ENCODE measurements at places on chromosomes 16 and 17.

DNA sequence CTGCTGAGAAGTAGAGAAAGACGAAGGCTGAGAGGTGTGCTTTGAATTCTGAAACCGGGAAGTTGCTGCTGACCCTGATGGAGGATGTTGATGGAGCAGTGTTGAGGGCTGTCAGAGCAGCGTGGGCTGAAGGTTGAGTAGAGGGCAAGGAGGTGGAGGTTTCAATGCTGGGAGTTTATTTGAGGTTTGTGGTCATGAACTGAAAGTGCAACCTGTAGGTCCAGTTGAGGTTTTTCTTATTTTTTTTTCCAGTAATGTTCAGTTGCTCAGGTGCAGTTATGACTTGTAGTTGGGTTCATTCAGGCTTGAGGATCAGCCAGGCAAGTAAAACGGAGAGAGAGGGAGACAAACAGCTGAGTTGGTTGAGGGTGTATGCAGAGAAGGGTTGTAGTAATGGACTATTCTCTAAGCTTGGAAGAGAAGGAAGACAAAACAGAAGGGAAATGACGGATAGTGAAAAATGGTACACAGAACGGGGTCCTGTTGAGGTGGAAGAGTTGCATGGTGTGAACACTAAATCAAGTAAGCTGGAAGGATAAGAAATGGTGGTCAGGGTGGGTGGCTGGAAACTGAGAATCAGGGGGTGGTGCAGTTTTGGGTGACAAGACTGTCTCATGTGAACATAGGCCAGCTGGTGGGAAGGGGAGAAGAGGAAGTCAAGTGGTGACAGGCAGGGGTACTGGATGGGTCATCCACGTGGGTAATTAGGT lies 8.7 kb upstream of the UBE2G1 start:
- DNase-seq, result no peak

DNA sequence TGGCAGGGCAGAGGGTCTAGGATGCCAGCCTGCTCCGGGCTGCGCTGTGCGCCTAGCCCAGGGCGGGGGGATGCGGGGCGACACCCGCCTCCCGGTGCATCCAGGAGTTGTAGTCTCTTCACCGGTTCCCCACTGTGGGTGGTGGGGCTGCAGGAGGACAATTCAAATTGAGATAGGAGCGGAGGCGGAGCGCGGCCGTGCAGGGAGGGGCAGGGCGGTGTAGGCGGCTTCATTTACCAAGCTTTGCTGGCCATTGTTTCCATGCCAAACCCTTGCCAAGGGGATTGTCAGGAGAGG lies 2047.4 kb downstream of the TP53TG3F start:
- DNase-seq, result no peak

- no peak for DNase-seq
Observed at GRCh38 chr17:7237266-7237760, 1.9 kb downstream of the PHF23 start.

DNA sequence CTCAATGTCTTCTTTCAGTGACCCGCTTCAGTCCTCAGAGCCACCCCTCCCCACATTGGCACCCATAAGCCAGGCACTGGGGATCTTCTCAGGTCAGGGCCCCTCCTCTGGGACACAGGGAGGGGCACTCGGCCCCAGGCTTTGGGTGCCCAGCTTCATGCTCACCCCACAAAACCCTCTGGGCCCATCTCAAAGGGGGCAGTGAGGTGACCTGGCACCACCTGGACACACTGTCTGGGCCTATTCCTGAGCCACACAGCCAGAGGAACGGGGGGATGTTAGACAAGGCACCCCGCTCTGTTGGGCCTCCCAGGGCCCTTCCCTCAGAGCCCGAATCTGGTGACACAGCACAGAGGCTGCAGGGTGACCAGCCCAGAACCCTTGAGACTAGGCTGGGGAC lies 36.1 kb downstream of the TNFRSF13B start:
- no peak for DNase-seq

- DNase-seq, result no peak
Observed at GRCh38 chr17:78378225-78379130, at the start of gene PGS1. PGS1 (plus strand) TSS chr17:78378649; CDS start chr17:78378666, 17 bp downstream.

DNA sequence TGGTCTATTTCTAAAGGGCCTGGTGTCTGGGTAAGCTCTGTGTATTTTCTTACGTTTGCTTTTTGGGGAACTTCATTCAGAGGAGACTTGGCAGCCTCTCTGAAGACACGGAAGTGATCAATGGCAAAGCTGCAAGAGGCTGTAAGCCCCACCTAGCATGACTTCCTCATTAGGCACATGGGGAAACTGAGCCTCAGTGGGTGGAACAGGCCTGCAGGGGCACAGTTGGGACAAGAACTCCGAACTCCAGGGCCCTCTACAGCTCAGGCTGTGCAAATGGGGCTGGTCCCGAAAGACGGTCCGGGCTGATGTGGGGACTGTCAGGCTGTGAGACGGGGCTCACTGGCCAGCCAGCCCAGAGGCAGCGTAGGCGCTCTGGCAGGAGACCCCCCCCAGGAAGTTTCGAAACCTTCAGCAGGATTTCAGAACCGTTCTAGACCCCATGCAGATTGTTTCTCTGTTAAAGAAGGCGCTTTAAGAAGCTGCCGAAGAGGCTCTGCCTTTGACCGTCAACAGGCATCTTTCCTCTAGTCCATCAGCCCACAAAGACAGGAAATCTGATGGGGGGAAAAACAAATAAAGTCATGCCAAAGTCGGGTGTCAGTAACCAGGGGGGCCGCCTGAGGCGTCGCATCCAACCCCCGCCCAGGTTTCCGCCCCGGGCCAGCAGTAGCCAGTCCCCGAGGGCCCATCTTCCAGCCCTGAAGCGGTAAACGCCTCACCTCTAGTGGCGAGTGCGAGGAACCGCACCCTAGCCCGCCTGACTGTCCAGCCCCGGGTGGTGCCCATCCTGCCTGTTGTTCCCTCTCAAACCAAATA lies 79.8 kb upstream of the TBC1D3K start:
- DNase-seq, result no peak

GRCh38 chr17:75875940-75876189 lies 2.5 kb downstream of the TRIM47 start:
- no peak for DNase-seq

DNA sequence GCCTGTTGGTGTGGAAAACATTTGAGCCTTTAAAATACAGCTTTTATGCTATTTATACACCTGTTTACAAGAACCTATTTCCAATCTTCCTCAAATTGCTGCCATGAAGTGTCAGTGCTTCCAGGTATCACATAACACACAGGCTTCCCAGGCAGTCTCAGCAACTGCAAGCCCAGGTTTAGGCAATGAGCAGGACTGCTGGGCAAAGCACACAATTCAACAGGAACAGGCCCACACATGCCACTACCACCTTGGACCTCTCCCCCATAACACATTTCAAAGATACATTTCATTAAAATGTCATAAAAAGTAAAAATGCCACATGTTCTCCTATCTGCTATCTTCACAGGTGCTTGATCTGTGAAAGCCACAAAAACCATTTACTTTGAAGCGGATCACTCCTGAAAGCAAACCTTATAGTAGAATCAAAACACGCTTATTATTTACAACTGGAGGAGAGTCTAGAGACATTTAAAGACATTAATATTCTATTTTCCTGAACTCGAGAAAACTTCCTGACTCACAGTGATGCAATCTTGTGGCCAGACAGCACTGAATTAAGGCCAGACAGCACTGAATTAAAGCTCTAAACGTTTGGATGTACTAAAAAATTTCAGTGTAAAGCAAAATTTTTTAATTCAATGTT lies 31.5 kb downstream of the ANKFY1 start:
- no peak for DNase-seq

DNA sequence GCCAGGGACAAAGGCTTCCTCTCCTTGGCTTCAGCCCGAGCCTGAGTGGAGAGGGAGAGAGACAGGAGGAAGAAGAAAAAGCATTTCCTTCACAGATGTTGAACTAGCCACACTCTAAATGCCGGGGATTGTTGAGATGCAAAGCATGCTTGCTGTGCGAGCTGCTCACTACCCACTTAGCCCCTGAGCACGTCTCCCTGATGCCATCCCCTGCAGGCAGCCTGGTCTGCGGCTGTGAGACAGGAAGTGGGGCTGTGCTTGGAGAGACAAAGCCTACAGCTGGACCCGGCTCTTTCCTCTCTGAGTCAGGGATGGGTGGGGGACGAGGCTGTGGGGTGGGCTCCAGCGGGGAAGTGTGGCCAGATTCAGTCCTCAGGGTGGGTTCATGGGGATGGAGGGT lies 13.7 kb downstream of the WNT9B start:
- no peak for DNase-seq

DNA sequence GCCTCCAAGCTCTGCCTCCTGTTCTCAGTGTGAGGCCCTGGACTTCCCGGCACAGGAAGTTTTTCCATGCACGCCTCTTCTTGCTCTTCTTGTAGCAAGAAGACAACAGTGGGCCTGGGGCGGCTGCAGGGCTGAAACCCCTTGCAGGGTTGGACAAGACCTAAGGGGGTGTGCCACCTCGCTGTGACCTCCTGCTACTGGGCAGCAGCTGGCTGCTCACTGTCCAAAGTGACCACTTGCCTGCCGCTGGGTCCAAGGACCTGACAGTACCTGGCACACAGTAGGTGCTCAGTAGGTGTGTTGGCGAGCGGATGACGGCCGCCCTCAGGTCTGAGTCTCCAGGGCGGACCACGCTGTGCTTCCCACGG lies 331.6 kb downstream of the C16orf95 start:
- no peak for DNase-seq

DNA sequence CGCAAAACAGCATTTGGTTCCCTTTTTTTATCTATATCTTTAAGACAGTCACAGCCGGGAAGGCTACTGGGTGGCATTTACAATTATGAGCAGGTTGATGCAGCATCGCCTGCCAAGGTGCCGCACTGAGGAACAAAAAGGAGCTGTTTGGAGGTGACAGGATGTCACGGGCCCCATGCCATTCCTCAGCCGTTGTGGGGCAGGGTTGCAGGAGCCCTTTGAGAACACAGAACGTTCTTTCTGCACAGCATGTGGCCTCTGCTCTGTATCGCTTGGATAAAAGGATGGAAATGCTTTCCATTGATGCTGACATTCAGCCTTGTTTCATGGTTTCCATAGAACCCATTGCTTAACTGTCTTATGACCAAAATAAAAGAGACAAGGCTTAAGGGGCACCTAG lies 141.9 kb upstream of the CDH5 start:
- DNase-seq, result no peak

GRCh38 chr16:14028202-14028601 lies 42.9 kb upstream of the MRTFB start:
- DNase-seq, result no peak

GRCh38 chr16:68732741-68733399 lies 4.2 kb upstream of the CDH1 start:
- DNase-seq, result no peak

GRCh38 chr16:11118479-11118878 lies 137.5 kb downstream of the SOCS1 start:
- no peak for DNase-seq

GRCh38 chr17:78435330-78436005 lies 57.0 kb downstream of the PGS1 start:
- DNase-seq, result no peak

DNA sequence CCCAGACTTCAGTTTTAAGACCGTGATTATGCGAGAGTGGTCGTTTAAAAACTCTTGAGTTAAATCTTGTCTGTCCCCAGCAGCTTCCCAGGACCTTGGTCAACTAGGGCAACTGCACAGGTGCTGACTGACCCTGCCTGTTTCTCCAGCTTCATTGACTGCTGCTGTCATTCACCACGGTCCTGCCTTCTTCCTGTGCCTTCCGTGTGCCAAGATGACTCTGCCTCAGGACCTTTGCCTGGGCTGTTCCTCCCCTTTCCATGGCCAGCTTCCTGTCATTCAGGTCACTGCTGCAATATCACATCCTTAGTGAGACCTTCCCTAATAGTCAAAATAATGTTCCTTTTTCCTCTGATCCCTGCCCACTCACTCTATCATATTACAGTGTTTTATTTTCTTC lies 3.9 kb downstream of the KIAA0513 start:
- DNase-seq, result no peak

- DNase-seq, result no peak
Observed at GRCh38 chr16:23557779-23558702, 514 bp downstream of the UBFD1 start.

- DNase-seq, result no peak
Observed at GRCh38 chr17:48595278-48595999, 1.9 kb upstream of the HOXB5 start.

- DNase-seq, result no peak
Observed at GRCh38 chr16:78821335-78821734, 721.9 kb downstream of the WWOX start.

DNA sequence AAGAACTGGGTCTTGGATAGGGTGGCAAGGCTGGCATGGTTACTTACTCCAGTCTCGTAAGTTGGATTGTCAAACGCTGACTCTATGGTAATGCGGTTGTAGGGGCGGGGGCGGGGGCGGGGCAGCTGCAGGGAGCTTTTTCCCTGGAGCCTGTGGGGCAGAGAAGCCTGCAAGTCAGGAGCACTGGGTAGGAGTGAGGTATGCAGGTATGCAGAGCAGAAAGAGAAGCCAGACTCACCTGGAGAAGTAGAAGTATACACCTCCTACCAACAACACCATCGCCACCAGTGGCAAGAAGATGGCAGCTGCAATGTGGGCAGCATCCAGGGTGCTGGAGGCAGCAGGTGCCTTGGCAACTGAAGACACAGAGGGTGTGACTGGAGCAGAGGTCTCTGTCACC lies 4.8 kb upstream of the PHF12 start:
- no peak for DNase-seq

- DNase-seq, result no peak
Observed at GRCh38 chr16:88064889-88065746, 113.9 kb downstream of the BANP start.

GRCh38 chr16:64773638-64774037 lies 348.2 kb downstream of the CDH11 start:
- DNase-seq, result no peak

- DNase-seq, result no peak
Observed at GRCh38 chr16:1080801-1081733, 8.5 kb downstream of the SSTR5 start.

- DNase-seq, result no peak
Observed at GRCh38 chr17:2595716-2596115, 2.3 kb downstream of the PAFAH1B1 start.

- DNase-seq, result peak; percentile 74
Observed at GRCh38 chr16:89505204-89506112, 2.7 kb upstream of the SPG7 start.

- DNase-seq, result no peak
Observed at GRCh38 chr17:57723427-57724025, 21.6 kb downstream of the CCDC182 start.

- no peak for DNase-seq
Observed at GRCh38 chr16:3214904-3215600, 19.9 kb downstream of the ZNF200 start.

GRCh38 chr16:77677129-77677528 lies 45.2 kb upstream of the NUDT7 start:
- DNase-seq, result no peak

GRCh38 chr17:71392715-71393567 lies 727.9 kb upstream of the SOX9 start:
- no peak for DNase-seq

DNA sequence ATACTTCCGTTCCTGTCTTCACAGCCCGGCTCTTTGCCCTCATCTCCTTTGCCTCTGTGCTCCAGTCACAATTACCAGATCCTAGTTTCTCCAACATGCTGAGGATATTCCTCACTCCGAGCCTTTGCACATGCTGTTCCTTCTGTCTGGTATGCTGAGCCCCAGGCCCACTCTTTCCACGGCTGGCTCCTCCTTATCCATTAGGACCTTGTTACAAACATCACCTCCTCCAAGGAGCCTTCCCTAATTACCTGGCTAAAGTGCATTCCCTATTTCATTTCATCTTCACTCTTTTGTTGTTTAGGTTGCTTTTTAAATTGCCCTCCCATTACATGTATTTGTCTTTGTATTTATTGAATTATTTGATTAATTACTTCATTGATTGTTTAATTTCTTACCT lies 14.9 kb upstream of the ADGRG1 start:
- no peak for DNase-seq

GRCh38 chr16:71672803-71673581 lies 47.0 kb downstream of the MARVELD3 start:
- DNase-seq, result no peak

Measured in esophagus squamous epithelium (tissue), 5 donors.